ENCODE measurements at places on chromosomes 2 and 18.
A peak's percentile ranks its signal among the peaks of the same experiment; 100 is the strongest.

GRCh38 chr2:96524482-96525210, 11.9 kb upstream of the ARID5A start:
- DNase-seq = no peak

- no peak for DNase-seq
Measured at GRCh38 chr2:5977477-5977876, 285.3 kb downstream of the SOX11 start.

GRCh38 chr2:145931781-145932395, 1412.0 kb upstream of the ZEB2 start:
- DNase-seq = no peak

GRCh38 chr2:229526951-229527350, 187.4 kb downstream of the DNER start:
- no peak for DNase-seq

GRCh38 chr2:160657196-160657595, 163.6 kb upstream of the RBMS1 start:
- DNase-seq = no peak

GRCh38 chr2:129050101-129050500, 731.4 kb upstream of the HS6ST1 start:
- DNase-seq = no peak

- no peak for DNase-seq
Measured at GRCh38 chr2:29226375-29226774, 111.2 kb downstream of the CLIP4 start.

GRCh38 chr2:138421971-138422335, 79.6 kb upstream of the SPOPL start:
- peak; percentile 2 for DNase-seq

DNA sequence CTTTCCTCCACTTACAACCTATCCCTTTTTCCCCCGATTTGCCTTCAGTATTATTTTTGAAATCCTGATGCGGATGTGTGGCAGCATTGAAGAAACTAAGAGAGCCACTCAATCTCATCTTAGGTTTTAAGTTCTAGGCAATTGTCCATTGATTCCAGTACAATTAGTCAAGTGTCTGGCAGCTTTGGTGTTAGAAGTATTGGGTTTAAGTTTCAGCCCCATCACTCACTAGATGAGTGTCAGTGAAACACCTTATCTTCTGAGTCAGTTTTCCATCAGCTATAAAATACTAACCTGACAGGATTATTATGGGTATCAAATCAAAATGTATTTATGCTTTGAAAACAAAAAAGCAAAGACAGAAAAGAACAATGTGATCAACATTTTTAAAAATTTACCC, 16.8 kb upstream of the CUL3 start:
- DNase-seq = no peak

DNA sequence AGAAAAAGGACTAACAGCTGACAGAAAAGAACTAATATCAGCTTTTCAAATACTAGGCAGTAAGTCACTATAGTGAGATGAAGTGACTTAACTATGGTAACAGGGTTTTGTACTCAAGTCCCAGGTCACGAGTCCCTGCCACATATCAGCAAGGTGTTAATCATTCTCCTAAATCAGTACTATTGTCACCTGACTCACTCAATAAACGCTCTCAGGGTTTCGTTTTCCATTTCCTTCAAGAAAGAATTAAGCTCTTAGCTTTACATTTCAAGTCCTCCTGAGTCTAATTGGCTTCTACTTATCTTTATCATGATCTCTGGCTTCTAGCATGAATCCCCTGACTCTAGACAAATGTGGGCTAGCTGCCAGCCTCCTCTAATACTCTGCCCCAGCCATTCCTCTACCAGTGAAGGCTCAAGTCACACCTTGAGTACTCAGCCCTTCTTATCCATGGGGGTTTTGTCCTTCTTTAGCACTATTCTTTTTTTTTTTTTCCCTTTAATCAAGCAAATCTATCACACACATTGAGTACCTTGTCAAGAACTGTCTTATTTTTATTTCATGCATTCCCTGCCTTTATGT, 20.0 kb downstream of the BUB1 start:
- DNase-seq = no peak

DNA sequence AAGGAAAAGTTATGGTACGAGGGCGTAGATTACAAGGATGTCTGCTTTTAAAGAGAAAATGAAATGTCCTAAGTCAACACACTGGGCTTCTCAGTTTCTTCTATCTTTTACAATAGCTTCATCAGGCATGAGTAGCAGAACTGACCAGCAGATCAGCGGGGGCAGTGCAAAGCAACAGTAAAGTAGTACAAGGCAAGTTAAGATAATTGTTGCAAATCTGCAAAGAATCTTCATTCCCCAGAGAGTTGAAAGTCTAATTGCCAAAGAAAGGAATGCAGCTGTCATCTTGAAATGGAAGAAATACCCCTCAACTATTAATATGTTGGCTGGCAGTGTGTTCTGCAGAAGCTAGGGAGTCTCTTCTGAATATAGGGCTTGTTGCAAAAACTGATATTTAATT, 60.2 kb upstream of the SLC39A10 start:
- no peak for DNase-seq

DNA sequence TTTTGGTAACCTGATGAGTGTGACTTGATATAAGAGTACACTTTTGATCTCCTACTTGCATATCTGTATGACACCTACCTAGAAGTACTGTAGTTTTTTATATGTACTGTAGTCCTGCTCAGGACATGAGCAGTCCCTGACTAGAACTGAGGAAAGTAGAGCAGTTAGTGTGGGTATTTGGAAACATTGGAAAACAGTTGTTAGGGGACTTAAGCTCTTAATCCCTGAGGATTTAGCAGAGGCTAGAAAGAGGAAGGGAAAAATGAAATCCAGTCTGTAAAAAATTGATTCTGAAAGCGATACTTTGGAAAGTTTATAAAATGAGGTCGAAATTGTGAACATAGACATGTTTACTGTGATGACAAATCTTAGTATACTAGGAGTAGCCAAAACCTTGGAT, 125.6 kb downstream of the NCOA1 start:
- DNase-seq = no peak

DNA sequence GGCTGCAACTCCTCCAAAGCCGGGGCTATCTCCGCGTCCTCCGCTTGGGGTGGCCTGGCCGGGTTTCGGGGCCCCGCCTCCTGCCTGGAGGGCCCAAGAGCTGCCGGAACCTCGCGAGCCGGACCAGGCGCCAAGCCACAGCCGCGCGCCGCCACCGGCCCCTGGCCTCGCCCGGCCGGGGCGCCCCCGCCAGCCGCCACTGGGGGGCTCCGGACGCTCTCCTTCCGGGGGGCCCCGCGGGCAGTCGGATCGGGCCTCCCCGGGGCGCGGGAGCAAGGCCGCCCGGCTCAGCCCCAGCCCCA, 17.4 kb upstream of the HAAO start:
- DNase-seq = peak; percentile 58

GRCh38 chr2:189442468-189442867, 1.2 kb downstream of the WDR75 start:
- DNase-seq = no peak

GRCh38 chr2:11677136-11678055, 7.4 kb upstream of the NTSR2 start:
- no peak for DNase-seq

DNA sequence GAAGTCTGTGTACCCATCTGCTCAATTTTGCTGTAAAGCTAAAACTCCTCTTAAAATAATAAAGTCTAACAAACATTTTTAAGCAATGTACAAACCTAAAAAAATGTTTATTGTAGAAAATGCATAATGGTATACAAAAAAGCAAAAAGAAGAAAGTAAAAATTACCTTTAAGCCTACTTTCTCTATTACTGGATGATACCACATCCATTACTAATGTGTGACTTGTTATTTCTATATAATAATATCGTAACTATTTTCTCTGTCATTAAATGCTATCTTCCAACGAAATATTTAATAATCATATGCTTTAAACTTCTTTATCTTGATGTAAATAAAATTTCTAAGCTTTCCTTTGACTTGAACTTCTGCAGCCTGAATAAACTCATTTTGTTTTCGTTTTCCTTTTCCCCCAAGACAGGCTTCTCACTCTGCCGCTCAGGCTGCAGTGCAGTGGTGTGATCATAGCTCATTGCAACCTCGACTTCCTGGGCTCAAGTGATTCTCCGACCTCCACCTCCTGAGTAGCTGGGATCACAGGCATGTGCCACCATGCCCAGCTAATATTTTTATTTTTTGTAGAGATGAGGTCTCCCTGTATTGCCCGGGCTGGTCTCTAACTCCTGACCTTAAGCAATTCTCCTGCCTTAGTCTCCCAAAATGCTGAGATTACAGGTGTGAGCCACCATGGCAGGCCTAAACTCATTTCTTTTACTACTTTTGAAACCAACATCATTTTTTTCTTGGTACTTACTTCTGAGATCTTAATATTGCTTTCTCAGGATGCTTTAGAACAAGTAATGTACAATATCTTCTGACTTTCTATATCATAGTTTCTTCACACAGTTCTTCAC, 18.1 kb upstream of the DNAH7 start:
- no peak for DNase-seq

GRCh38 chr18:78159397-78159796, 820.2 kb upstream of the SALL3 start:
- DNase-seq = no peak

- no peak for DNase-seq
Measured at GRCh38 chr18:78862395-78862794, 117.2 kb upstream of the SALL3 start.

- no peak for DNase-seq
Measured at GRCh38 chr2:21486445-21486844, 362.7 kb downstream of the TDRD15 start.

- no peak for DNase-seq
Measured at GRCh38 chr2:63589148-63589958, 590 bp downstream of the MDH1 start.

- no peak for DNase-seq
Measured at GRCh38 chr2:66101206-66101605, 333.7 kb upstream of the MEIS1 start.

- DNase-seq = no peak
Measured at GRCh38 chr2:228699400-228699799, 517.9 kb upstream of the SPHKAP start.

GRCh38 chr2:166307326-166307725, 68.4 kb downstream of the SCN9A start:
- no peak for DNase-seq

GRCh38 chr2:233848276-233848675, 6.1 kb downstream of the HJURP start:
- DNase-seq = no peak

- DNase-seq = peak; percentile 82
Measured at GRCh38 chr2:210162466-210163124, 8.6 kb downstream of the KANSL1L start.

DNA sequence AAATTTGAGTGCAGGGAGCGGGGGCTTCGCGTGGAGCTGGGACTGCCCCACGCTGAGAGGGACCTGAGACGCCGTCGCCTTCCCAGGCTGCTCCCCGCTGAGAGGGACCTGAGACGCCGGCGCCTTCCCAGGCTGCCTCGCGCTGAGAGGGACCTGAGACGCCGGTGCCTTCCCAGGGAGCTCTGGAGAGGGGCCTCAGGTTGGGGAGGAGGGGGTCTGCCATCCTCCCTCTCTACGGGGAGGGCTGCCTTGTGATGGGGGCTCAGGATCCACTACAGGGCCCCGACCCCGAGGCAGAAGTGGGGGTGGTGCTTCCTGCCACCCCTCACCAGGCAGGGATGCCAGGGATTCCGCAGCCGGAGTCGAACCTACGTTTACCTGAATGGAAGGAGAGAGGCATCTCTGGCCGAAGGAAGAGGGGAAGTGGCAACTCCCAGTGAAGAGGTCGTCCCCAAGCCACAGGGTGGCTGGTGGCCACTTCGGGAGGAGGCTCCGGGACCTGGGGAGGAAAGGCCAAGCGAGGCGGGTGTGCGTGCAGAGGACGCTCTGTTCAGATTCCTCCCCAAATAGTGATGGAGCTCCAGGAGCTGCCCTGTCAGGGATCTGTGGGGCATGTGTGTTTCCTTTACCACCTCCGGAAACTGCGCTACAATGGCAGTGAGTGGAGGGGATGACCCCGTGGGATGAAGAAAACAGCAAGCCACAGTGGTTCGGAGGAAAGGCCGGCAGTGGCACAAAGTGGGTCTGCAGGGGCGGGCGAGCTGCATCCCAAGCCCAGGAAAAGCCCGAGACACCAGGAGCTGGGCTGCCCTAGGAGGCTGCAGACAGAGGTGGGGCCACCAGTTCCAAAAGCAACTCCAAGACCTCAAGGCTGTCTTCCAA, 108.2 kb upstream of the CTDP1 start:
- DNase-seq = no peak

DNA sequence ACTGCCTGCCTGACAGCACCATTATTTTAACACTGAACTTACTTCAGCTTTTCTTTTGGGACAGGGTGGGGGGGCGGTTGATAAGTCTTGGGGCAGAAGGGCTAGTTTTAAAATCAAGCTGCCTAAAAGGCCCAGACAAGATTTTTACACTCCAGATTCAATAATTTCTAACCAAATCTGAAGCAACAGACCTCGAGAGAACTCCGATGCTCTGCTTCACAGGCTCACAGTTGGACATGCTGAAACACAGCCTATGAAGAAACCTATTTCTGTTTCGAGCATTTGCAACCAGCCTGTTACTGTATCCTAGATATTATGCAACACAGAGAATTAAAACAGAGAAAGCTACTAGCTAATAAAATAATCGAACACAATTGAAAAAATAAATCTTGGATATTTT, 1.3 kb upstream of the MYT1L start:
- DNase-seq = no peak

DNA sequence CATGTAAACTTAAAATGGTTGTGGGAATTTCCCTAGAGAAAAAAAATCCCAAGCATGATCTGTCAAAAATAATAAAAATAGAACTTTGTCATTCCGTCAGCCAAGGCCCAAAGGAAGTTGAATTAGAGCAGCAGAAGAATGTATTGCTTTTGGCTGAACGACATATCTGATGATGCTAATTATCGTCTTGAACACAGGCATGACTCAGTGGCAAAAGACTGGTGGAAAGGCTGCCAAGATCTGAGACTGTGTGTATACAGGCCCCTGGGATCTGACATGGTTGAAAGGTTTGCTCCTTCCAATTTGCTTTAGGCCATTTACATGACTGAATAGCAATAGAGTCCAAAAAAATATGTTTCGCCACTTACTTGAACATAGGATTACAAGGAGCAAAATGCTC, 1057.1 kb upstream of the CRIM1 start:
- no peak for DNase-seq

- DNase-seq = no peak
Measured at GRCh38 chr2:71226096-71226964, 573 bp downstream of the PAIP2B start.

GRCh38 chr2:55169359-55169758, 62.7 kb downstream of the CLHC1 start:
- DNase-seq = no peak

- DNase-seq = no peak
Measured at GRCh38 chr18:12006488-12006840, 25.2 kb downstream of the IMPA2 start.

- no peak for DNase-seq
Measured at GRCh38 chr2:85131116-85131515, 2.1 kb upstream of the TCF7L1 start.

- DNase-seq = no peak
Measured at GRCh38 chr2:221563270-221563985, 8.7 kb downstream of the EPHA4 start.

- DNase-seq = no peak
Measured at GRCh38 chr2:116692988-116693387, 1121.5 kb upstream of the DDX18 start.

GRCh38 chr18:76980663-76981395, 151.8 kb downstream of the MBP start:
- no peak for DNase-seq

- DNase-seq = no peak
Measured at GRCh38 chr2:9303528-9304225, 97.1 kb downstream of the ASAP2 start.

Measured in GF-D8 (cell line).